ENCODE measurements at places on chromosomes 7 and 10. TPM values are rescaled to one million over a fixed set of nuclear protein-coding genes. Genes with fewer than 3 reads are reported as not detected.

DNA sequence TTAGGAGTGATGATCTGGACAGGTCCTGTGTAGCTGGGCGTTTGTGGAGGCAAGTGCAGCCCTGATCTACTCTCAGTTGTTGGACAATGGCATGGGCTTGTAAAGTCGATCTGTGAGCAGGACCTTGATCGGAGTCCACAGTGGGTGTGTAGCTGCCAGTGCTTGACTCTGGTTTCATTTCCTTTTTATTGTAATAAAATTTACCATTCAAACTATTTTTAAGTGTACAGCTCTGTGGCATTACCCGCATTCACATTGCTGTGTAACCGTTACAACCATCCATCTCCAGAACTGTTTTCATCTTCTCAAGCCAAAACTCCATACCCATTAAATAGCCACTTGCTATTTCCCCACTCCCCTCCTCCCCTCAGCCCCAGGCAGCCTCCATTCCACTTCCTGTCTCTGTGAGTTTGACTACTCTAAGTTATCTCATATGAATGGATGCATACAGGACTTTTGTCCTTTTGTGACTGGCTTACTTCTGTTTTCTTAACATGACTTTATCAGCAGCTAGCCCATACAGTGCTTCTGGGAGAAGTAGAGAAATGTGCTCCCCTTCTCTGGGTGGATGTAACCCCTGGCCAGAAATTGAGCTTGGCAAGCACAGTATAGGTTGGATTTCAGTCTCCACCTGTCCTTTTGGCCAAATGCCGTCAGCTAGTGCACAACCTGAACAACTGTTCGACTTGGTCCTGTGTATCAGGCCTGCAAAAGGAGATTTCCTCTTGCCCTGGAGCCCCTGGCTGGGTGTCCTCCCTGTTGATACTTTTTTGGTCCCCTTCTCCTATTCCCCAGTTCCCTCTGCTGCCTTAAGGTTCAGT lies 180.0 kb downstream of the LRMDA start:
- H3K27me3 ChIP-seq: peaks cover 4% of the 10 kb centered on the region
- no peak overlapping the region for H3K27ac ChIP-seq
- H3K4me3 ChIP-seq: no peak overlapping the region
- H3K4me1 ChIP-seq: no peaks in the 10 kb centered on the region

DNA sequence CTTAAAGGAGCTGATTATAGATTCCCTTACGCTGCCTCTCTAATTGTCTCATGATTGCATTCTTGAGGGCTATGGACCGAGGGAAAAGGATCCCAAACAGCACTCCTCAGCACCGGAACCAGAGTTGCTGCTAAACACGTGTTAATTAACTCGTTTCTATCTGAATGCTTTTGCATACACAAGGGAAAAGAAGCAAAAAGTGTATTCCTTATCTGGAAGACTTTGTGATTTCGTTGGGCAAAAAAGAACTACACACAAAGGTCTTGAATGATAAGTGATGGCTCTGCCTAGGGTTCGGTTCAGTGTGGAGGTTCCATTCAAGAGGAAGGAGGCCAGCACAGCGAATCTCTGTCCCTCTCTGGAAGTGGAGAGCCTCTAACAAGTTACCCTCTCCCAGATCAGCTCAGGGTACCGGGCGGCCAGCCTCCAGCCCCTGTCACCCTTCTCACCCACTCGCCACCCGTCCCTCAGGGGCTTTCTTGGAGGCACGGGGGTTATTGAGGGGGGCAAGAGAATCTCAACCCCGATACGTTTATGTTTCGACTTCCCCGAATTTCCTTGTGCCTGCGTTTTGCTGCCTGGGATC lies 515 bp upstream of the SLC4A2 start:
- no peaks in the 10 kb centered on the region for H3K27me3 ChIP-seq
- peaks cover 7% of the 10 kb centered on the region for H3K36me3 ChIP-seq

DNA sequence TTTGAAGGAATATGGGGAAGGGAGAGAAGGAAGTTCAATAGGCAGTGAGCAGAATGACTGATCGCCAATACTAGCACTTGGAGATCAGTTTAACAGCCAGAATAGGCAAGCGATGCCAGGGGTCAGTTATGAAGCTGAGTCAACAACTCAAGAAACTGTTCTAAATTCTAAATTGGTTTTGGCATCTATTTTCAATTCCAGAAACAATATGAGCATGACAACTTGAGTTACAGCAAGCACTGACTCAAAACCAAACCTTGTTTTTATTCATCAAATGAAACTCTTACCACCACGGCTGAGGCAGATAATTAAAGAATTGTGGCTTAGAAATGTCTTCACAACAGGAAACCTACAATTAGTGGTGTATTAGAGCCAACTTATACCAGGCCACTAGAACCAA lies 180.5 kb upstream of the ASAH2 start:
- DNase-seq: no peak
- H3K27ac ChIP-seq: no peak overlapping the region
- H3K27me3 ChIP-seq: no peaks in the 10 kb centered on the region

NKX1-2 gene
- not detected for total RNA-seq

AS3MT gene
- total RNA-seq: 0.67 TPM

DNA sequence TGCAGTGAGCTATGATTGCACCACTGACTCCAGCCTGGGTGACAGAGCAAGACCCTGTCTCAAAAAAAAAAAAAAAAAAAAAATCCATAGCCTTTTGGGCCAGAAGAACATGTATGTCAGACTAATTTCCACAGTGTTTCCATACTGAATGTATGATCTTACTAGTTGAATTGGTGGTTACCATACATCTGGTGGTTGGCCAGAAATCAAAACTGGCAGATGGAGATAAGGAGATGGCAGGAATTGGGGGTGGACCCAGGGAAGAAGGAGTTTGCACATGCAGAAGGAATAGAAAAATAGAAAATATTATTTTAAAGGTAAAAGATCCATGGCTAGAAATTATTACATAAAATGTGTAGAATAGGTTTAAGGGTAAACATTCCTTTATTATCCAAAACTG lies 3.7 kb upstream of the ATOH7 start:
- H3K4me1 ChIP-seq: peaks cover 11% of the 10 kb centered on the region
- no peak for DNase-seq

GRCh38 chr10:59383436-59383835 lies 21.1 kb upstream of the FAM13C start:
- DNase-seq: no peak
- H3K27me3 ChIP-seq: no peaks in the 10 kb centered on the region
- no peaks in the 10 kb centered on the region for H3K4me1 ChIP-seq
- H3K4me3 ChIP-seq: no peak overlapping the region
- no peaks in the 10 kb centered on the region for H3K36me3 ChIP-seq
